ENCODE measurements at places on chromosomes 7 and 10.

DNA sequence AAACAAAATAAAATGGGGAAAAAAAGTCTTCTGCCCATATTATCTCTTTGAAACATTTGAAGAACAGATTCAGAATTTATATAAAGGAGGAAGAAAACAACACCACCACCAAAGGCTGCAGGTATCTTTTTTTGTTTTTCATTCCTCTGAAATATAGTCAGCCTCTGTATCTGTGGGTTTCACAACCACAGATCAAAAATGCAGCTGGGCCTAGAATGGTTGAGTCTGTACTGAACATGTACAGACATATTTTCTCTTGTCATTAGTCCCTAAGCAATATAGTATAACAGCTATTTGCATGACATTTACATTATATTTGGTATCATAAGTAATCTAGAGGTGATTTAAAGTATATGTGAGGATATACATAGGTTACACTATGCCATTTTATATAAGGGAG lies 559.7 kb upstream of the LRRN3 start:
- DNase-seq, result no peak

- DNase-seq, result no peak
Measured at GRCh38 chr10:59857049-59857448, 49.3 kb downstream of the CCDC6 start.

DNA sequence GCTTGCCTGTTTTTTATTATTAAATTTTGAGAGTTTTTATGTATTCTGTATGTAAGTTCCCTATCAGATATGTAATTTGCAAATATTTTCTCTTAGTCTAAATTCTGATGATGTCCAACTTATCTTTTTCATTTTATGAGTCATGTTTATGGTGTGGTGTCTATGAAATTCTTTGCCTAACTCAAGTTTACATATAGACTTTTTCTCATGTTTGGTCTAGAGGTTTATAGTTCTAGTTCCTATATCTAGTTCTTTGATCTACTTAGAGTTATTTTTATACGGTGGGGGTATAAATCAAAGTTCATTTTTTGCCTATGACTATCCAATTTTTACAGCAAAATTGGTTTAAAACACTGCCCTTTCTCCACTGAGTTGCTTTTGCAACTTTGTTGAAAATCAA lies 26.3 kb upstream of the CCDC7 start:
- no peak for DNase-seq

DNA sequence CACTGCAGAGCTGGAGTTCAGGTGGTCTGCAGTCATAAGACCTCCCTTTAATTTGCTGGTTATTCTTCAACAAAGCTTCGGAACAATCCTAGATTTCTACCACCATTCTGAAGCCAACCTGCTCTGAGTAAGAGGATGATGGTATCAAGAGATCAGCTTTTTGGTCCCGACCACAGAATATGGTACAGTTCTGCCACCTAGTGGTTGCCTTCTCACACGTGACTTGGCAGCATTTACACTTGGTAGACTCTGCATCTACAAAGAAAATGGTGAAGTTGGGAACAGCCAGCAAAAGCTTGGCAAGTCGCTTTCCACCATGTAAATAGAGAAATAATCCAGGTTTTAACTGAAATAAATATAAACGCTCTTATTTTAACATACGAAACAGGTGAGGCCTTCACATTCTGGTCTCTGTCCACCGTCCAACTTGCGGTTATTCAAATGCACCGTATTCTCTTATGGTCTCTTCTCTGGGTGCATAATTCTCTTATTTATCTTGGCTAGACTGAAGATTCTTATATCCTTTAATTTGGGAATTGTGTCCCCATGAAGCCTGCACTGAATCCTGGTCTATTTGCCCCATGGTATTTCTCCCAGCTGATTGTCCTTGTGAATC lies 173.9 kb upstream of the GRM3 start:
- DNase-seq, result peak; percentile 54

GRCh38 chr10:12801214-12802087 lies 200.1 kb downstream of the CCDC3 start:
- DNase-seq, result no peak

DNA sequence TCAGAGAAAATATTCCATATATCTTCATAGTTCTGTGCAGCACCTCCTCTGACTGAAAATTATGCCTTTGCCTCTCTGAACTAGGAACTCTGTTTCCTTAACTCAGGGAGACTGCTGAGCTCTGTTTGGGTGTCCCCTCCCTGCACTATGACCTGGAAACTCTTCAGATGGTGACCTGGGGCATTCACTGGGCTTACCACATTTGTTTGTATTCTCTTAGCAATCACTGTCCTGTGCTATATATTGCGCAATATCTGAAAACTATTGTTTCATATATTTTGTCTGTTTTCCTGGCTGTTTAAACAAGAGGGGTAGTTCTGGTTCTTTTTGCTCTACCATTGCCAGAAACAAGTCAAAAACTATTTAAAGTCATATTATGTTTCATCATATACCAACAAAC lies 181.8 kb upstream of the KIAA1217 start:
- no peak for DNase-seq

- DNase-seq, result no peak
Measured at GRCh38 chr10:48468866-48469511, 135.9 kb downstream of the ARHGAP22 start.

- no peak for DNase-seq
Measured at GRCh38 chr10:44895280-44895679, 15.9 kb upstream of the TMEM72 start.

- no peak for DNase-seq
Measured at GRCh38 chr7:113085781-113086390, 741 bp downstream of the GPR85 start.

GRCh38 chr10:116660860-116661259 lies 40.1 kb downstream of the PNLIPRP2 start:
- DNase-seq, result no peak

DNA sequence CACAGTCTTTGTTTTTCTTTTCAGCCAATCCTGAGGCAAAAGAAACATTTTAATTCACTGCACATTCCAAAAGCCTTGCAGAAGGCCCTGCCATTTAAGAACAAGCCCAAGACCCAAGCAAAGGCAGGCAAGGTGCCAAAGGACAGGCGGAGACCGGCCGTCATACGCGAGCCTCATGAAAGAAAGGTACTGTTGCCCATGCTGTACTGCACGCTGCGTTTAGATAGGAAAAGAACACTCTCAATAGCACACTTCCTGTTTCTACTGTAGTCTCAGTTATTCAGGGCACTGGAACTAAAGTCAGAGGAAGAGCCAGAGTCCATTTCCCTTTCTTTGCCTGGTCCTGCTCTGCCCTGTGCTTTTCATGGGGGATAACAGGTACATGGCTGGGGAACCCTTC lies 47.6 kb downstream of the BMS1 start:
- no peak for DNase-seq

DNA sequence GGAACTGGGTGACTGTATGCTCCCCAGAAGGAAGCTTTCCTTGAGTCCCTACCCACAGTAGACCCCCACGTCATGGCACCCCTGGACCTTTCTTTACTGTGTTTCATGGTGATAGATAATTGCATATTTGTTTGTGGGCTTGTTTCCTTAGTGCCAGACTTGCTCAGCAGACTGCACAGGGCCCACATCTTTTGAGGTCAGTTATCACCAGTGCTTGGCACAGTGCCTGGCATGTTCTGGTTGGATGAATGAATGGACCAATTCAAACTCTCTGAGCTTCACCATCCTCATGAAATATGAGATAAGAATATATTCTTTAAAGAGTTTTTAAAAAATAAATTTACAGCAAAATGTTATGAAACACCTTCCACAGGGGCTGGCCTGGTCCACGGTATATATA lies 78.4 kb upstream of the EMX2 start:
- no peak for DNase-seq

DNA sequence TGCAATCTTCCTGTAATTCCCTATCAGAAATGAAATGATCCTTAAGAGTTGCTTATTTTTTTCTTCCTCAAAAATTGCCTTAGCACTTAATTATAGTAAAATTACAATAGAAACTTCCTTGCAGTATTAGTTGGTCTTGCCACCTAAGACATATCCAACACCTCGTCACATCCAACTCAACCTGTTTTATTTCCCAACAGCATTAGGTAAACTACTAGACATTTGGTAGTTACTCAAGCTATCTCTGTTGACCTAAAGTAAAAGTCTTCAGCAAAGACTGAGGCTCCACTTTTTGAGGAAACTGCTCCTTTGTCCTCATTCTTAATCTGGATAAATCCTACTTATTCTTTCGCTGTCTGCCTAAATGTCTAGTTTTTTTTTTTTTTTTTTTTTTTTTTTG lies 20.4 kb downstream of the HIBADH start:
- DNase-seq, result no peak

DNA sequence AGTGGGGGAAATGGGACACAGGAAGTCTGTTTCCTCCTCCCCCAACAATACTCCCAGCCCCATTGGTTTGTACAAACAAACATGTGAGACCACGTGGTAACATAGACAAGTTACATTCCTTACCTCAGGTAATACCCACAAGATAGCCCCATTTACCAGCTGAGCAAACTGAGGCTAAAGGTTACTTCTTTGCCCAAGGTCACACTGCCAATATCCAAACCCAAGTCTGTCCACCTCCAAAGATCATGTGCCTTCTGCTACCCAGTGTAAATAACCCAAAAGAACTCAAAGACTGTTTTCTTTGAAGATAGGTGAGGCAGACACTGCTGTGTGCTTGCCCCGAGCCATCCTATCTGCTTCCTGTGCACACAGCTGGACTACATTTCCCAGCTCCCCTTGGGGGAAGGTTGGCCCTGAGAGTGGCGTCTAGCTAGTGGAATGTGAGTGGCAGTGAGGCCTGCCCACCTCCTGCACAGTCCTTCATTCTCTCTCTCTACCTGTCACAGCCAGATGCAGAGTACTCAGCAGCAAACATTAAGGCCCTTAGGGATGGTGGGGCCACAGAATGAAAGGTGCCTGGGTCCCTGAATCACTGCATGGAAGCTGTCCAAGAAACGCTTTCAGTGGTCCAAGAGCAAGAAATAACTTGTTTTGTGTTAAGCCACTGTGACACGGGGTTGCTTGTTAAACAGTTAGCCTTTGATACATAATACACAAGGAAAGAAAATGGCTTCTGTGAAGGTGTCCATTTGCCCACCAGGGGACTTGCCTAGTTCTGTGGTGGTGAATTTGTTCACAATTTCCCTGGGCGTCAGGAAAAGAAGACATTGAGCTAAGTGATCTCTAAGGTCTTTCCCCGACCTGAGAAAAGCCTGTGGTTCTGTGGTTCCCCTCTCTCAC lies 257.7 kb upstream of the NFE2L3 start:
- no peak for DNase-seq

DNA sequence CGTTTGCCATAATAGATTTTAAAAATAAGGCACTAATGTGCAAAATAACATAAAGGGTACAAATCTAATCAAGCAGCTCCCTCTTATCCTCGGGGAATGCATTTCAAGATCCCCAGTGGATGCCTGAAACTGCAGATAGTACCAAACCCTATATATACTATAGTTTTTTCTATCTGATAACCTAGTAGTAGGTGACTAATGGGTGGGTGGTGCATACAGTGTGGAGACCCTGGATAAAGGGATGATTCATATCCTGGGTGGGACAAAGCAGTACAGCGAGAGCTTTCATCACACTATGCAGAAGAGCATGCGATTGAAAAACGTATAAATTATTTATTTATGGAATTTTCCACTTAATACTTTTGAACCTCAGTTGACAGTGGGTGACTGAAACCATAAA lies 464.5 kb downstream of the GRID1 start:
- no peak for DNase-seq

GRCh38 chr7:824081-824480 lies 8.2 kb upstream of the SUN1 start:
- no peak for DNase-seq

- DNase-seq, result no peak
Measured at GRCh38 chr7:157116762-157117161, 22.0 kb upstream of the UBE3C start.

GRCh38 chr7:36078816-36079360 lies 74.2 kb upstream of the EEPD1 start:
- no peak for DNase-seq

GRCh38 chr7:127440206-127440605 lies 47.7 kb upstream of the ZNF800 start:
- DNase-seq, result no peak

- no peak for DNase-seq
Measured at GRCh38 chr10:48938990-48939536, 577 bp downstream of the LRRC18 start.

DNA sequence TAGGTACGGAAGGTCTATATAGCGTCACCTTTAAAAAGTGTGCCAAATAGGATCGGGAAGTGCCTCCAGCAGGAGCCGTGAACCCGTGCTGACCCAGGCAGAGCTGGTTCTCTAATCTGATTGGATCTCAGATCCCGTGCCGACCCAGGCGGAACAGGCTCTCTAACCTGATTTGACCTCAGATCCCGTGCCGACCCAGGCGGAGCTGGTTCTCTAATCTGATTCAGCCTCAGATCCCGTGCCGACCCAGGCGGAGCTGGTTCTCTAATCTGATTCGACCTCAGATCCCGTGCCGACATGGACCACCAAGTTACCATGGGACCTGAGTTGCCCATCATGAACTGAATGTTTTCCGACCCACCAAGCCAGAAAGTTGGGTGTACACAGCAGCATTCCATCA lies 463.9 kb downstream of the PTPRN2 start:
- DNase-seq, result no peak

- DNase-seq, result no peak
Measured at GRCh38 chr10:71065659-71066058, 146.7 kb upstream of the UNC5B start.

DNA sequence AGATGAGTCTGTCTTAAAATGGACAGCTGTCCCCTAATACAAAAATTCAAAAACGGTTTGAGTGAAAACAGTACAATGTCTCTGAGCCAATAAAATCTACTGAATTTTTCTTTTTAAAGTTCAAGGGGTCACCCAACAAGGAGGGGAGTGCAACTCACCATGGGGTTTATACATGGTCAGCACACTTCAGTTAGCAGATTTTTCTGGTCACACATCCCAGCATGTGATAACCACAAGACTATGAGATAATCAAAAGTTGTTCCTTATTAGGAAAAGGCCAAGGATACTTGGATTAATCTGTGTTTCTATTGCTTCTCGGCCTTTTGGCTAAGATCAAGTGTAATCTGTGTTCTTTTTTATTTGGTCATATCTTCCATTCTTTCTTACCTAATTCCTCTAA lies 31.6 kb downstream of the ABCB5 start:
- DNase-seq, result no peak

DNA sequence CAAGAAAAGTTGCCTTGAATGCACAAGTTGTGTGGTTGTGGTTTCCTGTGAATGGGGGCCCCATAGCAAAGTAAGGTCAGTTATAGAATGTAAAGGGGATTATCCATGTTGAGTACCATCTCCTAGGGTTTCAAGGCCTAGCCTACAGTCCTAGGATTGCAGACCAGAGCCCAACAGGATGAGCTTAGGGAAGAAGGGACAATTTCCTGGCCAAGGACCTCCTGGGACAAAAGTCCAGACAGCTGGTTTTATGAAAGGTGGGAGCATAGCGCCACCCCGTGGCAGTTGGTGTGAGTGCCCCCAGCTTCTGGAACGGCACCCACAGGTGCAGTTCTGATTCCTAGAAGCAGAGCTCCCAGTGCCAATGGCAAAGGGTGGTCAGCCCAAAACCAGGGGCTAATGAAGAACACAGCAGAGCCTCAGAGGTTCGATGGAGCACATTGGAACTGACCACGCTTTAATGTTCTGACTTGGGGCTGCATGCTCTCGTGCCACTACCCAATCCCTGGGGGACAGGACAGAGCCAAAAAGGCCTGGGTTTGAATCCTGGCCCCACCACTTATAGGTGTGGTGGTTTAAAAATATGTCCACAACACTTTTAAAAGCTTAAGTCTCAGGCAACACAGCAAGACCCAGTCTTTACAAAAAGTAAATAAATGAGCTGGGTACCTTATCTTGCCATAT lies 25.8 kb upstream of the TMEM120A start:
- DNase-seq, result peak; percentile 63
